T-cell (primary cell): ENCODE measurements at places on chromosomes 3 and 15.

DNA sequence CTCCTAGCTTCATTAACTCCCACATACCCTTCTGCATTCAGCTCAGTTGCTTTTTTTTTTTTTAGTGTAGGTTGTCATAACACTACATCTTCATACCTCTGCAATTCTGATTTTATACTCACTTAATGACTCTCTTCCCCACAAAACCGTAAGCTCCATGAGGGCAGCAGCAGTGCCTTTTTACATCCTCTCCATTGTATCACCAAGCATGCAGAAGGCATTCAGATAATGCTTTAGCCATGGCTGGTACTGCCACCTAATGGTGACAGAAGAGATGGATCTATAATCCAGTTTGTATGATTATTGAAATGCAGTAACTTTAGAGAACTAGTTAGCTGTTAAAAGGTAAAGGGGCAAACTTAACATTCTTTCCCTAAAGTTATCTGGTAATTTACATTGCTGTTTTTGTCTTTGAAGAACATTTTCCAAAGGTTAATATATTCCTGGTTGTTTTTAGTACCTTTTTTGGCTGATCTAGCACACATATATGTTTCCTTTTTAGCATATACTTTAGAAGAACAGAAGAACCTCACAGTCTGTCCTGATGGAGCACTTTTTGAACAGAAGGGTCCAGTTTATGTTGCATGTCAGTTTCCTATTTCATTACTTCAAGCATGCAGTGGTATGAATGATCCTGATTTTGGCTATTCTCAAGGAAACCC is 36.8 kb downstream of the ATP1B3 start:
- no peak overlapping the region for H3K27ac ChIP-seq
- H3K4me1 ChIP-seq = no peaks in the 10 kb centered on the region

GRCh38 chr3:103403191-103403590 is 968.4 kb downstream of the ZPLD1 start:
- H3K4me3 ChIP-seq = no peak overlapping the region
- H3K36me3 ChIP-seq = no peaks in the 10 kb centered on the region
- no peak overlapping the region for H3K27ac ChIP-seq
- no peak for DNase-seq
- H3K4me1 ChIP-seq = no peaks in the 10 kb centered on the region
- H3K27me3 ChIP-seq = no peaks in the 10 kb centered on the region

DNA sequence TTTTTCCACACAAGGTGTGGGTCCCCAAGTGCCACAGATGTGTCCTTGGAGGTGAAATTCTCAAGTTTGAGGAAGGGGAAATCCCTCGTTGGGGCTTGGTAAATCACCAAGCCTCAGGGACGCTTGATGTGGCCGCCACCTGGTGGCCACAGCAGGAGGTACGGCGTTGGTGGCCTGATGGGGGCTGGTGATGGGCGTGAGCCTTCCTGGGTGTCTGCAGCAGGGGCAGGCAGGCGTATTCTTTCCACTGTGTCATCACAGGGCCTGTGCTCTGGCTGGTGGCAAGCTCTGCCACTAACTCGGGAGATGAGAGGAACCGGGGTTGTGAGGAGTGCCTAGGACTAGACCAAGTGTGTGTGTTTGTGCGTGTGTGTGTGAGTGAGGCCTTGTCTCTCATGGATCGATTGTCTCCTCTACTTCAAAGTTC is 4.2 kb downstream of the ACOX2 start:
- H3K27ac ChIP-seq = no peak overlapping the region
- no peaks in the 10 kb centered on the region for H3K4me1 ChIP-seq
- peak; percentile 71 for DNase-seq
- H3K4me3 ChIP-seq = no peak overlapping the region
- no peaks in the 10 kb centered on the region for H3K27me3 ChIP-seq

DNA sequence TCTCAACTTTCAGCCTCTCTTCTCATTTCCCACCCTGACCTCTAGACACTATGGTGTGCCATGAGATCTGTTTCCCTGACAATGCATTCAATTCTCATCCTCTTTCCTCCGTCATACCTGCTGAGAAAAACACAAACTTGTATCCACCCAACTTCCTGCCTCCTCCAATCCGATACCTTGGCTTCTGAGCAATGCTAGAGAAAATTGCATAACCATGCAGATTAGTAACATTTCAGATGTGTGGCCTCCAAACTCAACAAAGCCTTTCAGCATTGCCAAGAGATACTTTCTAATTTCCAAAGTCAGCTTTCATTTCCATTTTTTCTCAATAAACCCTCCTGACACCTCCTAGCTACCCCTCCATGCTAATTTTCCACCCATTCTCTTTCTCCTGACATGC is 88.5 kb downstream of the MINAR1 start:
- peaks cover 3% of the 10 kb centered on the region for H3K27me3 ChIP-seq
- H3K36me3 ChIP-seq = no peaks in the 10 kb centered on the region
- H3K27ac ChIP-seq = no peak overlapping the region
- H3K4me3 ChIP-seq = no peak overlapping the region
- H3K4me1 ChIP-seq = no peaks in the 10 kb centered on the region
- no peak for DNase-seq

- H3K4me3 ChIP-seq = no peak overlapping the region
- peaks cover 43% of the 10 kb centered on the region for H3K4me1 ChIP-seq
- peak overlapping the region; percentile 41 for H3K27ac ChIP-seq
These were observed 212.2 kb downstream of the FOXP1 start for GRCh38 chr3:71371282-71371681.

GRCh38 chr15:81038975-81039607 is 38.4 kb downstream of the TLNRD1 start:
- DNase-seq = no peak
- no peaks in the 10 kb centered on the region for H3K36me3 ChIP-seq
- H3K27ac ChIP-seq = no peak overlapping the region
- no peaks in the 10 kb centered on the region for H3K27me3 ChIP-seq

- no peaks in the 10 kb centered on the region for H3K4me1 ChIP-seq
- no peaks in the 10 kb centered on the region for H3K36me3 ChIP-seq
- H3K4me3 ChIP-seq = no peak overlapping the region
- H3K27ac ChIP-seq = no peak overlapping the region
- no peak for DNase-seq
These were observed 188.6 kb upstream of the PDZRN3 start for GRCh38 chr3:73813291-73813690.

GRCh38 chr3:149375501-149376196 is 1.8 kb downstream of the TM4SF1 start:
- no peaks in the 10 kb centered on the region for H3K4me1 ChIP-seq
- H3K4me3 ChIP-seq = no peak overlapping the region
- no peak overlapping the region for H3K27ac ChIP-seq
- no peaks in the 10 kb centered on the region for H3K36me3 ChIP-seq
